ENCODE measurements at places on chromosomes 7 and 10.

- no peak for DNase-seq
Measured at GRCh38 chr10:131099028-131099726, 212.3 kb downstream of the TCERG1L start.

- DNase-seq, result no peak
Measured at GRCh38 chr7:7706556-7707172, 11.7 kb downstream of the RPA3 start.

DNA sequence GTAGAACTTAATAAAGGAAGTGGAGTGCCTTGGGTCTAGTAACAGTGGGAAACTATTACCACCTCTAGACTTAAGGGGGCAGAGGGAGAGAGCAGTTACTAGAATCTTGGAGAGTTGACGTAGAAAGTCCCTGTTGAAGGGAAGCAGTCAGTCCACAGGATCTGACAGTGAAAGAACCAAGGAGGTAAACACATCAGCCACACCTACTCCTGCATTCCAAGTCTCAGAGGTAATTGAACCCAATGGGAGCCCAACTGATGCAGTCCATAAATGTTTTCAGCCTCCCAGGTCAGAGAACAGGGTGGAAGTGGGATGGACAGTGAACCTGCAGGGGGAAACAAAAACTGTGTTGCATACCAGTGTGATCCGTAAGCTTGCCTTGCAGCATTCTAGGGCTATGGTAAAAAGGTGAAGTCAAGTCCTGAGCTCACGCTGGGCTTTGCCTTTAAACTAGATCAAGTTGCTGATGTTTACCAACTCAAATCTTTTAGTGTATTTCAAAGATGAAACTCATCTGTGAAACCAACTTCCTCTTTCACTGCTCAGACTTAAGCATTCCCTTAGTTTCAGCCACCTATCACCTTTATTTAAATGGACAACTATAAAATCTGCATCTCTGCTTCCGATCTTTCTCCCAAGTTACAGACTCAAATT, 57.2 kb downstream of the SLC16A12 start:
- no peak for DNase-seq

DNA sequence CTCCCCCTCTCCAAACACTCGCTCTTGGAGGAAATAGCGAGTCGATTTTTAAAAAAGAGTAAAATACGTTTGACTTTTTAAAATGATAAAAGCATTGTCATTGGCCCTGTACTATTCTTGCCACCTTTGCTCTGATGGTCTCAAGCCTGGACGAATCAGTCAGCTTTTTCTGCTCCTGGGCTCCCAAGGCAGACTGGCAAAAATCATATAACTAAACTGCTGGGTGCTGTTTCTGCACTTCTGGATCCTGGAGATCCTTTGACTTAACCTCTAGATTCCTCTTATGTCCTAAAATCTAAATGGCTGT, 1.8 kb downstream of the TPST1 start:
- DNase-seq, result no peak
